GM12891 (cell line): ENCODE measurements at places on chromosomes 7 and 10.

DNA sequence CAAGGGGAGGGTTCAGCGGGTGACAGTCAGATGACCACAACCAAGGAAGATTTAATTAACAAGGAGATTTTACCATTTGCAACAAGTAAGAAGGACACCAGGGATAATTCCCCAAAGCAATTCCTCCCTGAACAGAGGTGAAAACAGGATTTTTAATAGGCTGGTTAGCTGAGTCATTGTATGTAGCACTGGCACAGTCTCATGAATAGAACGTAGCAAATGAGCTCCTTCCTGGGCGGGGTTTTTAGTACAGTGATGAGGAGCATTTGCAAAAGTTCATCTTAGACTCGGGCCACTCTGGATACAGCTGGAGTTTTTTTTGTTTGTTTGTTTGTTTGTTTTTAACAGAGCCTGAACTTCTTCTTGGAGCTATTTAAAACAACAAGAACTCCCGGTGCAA lies 39.0 kb downstream of the TAC1 start:
- no peak for DNase-seq

- DNase-seq: no peak
These were observed 2.9 kb downstream of the BNIP3 start for GRCh38 chr10:131978851-131979250.

GRCh38 chr7:119890631-119891030 lies 382.3 kb upstream of the KCND2 start:
- DNase-seq: no peak

- DNase-seq: no peak
These were observed 19.7 kb upstream of the SIRT1 start for GRCh38 chr10:67864607-67865371.

DNA sequence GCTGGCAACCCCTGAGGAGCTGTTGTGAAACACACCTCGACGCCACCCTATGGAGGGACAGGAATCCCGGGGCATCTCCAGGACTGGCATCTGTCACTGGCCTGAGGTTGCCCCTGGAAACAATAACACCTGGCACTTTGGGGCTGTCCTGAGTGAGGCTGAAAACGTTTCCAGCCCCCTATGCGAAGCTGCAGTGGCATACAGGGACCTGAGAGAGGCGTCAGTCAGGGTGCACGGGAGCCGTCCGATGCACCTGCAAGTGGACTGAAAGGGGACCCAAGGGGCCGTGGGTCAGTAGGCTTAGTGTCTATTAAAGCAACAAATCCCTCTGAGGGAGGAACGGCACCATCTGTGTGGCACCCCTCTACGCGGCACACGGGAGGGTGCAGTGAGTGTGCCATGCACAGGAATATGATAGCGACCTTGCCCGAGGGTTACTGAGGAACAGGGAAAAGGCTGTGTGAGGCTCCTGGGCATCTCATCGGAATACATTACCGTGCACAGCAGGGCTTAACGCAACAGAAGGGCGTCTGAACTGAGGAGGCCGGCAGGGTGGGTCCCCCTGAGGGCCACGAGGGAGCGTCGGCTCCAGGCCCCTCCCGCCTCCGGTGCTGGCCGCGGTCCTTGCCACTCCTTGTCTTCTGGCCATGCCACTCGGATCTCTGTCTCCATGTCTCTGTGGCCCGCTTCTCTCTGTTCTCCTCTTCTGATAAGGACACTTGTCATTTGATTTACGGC lies 50.4 kb downstream of the FOXL3 start:
- DNase-seq: no peak

DNA sequence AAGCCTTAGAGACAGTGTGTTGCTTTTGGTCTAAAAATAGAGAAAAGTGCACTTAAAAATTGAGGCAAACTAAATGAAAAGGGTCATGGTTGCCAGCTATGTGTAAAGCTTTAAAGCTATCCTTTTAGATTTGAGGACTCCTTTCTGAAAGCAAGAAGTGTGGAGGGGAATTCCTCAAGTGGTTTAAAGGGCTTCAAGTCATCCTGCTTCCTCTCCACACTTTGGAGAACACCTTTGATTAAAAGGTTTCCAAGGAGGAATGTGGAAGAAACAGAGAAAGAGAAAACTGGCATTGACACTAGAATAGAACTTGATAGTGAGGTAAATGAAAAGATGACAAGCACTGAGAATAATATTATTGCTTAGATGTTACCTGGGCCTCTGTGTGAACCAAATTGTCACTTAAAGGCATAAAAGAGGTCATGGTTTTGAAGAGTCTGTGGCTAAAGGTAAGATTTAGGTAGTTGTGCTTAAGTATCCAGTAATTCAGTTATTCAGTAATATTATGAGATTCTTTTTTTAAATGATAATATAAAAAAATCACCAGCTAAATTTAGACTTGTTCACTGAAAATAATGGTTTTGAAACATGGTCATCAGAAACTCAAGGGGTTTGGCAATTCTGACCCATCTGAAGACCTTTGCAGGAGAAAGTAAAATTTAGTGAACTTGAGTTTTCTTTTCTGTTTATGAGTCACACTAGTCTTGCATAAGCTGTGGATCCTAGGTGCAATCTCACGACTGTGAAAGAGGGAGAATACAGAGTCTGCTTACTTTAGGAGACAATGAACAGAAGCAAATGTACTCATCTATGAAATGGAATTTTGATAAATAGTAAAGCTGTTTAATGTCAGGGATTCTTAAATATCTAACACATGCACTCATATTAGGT lies 466.0 kb downstream of the KIF20B start:
- DNase-seq: no peak

- DNase-seq: no peak
These were observed 186.1 kb downstream of the HERPUD2 start for GRCh38 chr7:35508623-35509400.

GRCh38 chr10:125300937-125301336 lies 140.6 kb upstream of the CTBP2 start:
- no peak for DNase-seq

DNA sequence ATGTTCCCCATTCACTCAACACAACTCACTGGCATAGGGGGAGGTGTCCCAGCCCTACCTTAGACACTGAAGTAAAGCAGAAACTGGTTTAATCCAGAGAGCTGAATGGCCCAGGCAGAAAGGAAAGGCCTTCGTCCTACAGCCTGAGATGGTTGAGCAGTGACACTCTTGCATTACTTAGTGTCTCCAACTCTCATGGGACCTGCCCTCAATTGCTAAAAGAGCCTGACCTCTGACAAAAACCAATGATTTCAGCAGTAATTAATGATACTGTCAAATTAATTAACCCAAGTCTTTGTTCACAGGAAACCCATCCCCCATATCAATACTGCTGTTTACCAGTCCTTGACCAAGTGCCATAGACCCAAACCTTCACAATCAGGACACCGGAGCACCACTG lies 48.6 kb downstream of the ICA1 start:
- no peak for DNase-seq

DNA sequence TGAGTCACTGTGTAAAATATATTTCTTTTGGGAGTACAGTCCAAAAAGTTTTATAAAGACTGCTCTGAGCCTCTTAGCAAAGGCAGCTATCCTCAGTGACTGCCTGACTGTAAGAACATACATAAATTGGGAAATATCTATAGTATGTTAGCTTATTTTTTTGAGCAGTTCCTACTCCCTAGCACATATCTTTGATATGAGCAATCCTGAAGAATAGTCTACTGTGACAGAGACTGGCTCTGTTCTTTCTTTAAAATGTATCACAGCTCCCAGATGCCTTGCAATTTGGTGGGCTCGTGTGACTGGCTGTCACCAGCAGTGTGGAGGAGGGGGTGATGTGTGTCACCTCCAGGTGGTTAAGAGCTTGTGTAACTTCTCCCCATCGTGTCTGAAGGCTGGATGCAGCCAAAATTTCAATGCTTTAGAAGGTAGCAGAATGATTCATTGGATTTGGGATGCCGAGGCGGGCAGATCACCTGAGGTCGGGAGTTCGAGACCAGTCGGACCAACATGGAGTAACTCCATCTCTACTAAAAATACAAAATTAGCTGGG lies 47.9 kb downstream of the MTERF1 start:
- DNase-seq: no peak

- no peak for DNase-seq
These were observed 131.1 kb upstream of the CDK1 start for GRCh38 chr10:60646966-60647796.
